ENCODE measurements at places on chromosomes 7 and 10.

DNA sequence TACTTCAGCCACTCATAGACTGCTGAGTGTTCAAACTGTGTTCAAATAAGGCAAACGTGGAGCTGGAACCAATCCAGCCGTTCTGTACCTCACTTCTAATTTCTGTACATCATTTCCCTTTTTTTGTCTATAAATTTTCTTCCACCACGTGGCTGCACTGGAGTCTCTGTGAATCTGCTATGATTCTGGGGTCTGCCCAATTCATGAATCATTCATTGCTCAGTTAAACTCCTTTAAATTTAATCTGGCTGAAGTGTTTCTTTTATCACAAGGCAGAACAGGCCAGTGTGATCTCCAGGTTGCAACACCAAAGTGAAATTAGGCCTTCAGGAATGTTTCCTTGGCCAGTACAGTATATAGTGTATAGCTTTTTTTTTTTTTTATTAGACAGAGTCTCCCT lies 53.5 kb downstream of the DNAJC12 start:
- no peak for DNase-seq

- no peak for DNase-seq
These were observed 174.4 kb upstream of the LYZL2 start for GRCh38 chr10:30803892-30804322.

DNA sequence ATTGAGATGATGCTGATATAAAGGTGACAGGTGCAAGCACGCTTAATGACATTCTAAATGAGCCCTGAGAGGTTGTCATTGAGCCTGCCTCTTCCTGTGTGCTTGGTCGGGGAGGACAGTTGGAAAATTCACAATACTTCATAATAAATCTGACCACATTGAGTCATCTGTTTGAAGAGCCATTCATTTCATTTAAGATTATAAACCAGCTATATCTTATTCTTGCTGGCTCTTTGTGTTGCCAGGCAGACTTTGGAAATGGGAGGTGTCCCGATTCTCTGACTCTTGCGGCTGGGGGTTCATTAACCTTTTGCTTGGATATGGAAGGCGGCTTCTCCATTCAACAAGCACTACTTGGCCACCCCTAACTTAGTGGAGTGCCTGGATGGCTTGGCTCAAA lies 198.2 kb downstream of the FANK1 start:
- DNase-seq, result no peak

DNA sequence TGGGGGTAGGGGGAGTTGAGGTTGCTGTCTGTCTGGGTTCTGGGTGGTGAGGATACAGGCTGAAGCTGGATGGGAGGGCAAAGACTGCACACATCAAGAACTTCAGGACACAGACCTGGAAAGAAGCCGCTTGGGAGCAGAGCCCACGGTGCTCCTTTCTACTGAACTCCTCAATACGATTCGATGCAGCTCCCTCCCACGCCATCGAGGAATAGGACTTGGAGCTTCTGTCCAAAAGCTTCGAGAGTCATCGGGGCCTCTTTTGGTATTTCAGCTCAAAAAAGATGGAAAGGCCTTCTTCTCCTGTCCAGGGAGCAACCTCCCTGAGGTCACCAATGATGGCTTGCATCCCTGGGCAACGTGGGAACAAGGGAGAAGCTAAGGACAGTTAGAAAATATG lies 407.1 kb upstream of the MGMT start:
- no peak for DNase-seq

GRCh38 chr7:103944230-103944900 lies 45.1 kb downstream of the RELN start:
- no peak for DNase-seq

GRCh38 chr7:44576228-44576627 lies 2.5 kb upstream of the DDX56 start:
- DNase-seq, result no peak

DNA sequence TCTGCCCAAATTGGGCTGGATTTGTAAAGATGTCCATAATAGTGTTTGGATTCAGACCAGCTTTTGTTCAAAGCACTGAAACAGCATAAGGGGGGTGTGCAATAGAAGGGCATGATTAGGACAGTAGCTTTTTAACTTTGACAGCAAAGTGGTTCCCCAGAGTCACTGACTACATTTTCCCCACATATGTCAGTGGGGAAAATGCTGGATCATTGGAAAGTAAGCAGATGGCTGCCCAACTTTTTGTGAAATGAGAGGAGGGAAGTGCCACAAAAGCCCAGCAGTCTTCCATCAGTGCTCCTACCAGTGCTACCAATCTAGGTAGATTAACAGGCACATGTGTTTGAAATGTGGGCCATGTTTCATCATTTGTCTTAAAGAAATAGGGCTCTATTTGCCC lies 162.8 kb downstream of the FZD1 start:
- DNase-seq, result no peak

DNA sequence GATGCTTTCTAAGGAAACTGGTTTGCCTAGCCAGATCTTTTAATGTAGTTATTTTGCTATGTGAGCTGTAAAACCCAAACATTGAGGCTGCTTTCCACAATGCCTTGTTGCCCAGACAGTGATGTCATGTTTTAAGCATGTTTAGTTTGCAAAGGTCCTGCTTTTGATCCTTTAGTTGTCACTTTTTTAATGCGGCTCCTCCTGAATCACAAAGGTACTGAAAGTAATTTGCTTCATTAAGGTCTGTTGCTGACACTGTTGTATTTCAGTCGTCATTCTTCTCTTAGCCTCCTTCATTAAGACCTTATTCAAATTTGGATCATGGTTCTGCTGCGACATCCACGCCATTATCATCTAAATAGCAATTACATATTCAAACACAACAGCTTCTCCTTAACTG lies 10.6 kb downstream of the RPA3 start:
- no peak for DNase-seq

DNA sequence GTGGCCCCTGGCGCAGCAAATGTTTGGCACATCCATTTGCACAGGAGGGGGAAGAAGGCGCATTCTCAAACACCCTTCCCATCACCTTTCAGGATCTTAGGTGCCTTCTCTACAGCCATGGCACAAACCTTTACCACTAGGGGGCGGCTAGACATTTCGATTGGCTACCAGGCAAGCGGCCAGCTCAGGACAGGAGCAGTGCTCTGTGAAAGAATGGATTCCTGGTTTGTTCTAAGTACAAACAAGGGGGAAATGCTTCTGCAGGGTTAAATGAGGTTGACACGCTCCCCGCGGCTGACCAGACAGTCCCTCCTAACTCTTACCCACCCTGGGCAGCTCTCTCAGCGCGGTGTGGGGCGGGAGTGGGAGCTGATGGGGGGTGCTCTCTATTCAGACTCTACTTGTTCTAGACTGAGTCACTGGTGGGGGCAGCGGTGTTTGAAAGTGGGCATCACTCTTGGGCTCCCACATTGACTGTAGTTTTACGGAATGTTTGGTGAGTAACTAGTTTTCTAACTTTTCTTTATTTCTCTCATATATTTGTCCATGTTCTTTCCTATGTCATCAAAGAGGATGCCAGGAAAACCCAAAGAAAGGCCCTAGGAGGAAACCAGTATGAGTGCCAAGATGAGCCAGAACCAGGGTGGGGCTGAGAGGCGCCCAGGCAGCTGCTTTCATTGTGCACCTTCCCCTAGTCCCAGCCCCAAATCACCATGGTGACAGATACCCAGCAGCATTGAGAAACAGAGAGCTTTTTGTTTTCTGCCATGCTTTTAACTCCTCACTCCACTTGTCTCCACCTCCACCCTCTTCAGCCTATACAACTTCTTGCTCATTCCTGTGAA lies 61.4 kb upstream of the GPR158 start:
- peak; percentile 62 for DNase-seq

DNA sequence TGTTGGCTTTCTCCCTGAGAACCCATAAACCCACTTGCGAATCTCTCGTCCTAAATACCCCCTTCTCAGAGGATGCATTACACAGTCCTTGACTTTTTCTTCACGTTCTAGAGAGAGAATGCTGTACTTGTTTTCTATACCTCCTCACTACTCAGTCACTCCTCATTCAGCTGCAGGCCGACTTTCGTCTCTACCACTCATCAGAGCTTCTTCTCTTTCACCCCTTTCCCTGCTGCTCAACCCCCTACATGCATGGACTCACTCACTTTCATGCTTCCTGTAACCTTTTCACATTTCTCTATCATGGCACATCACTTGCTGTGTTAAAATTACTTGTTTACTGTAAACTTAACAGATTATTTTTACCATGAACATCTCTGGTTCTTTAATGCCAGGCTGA lies 19.8 kb downstream of the MDFIC start:
- no peak for DNase-seq

- no peak for DNase-seq
These were observed 8.3 kb downstream of the ANKRD7 start for GRCh38 chr7:118232837-118233236.

GRCh38 chr10:99998889-99999288 lies 10.9 kb downstream of the DNMBP start:
- DNase-seq, result no peak

DNA sequence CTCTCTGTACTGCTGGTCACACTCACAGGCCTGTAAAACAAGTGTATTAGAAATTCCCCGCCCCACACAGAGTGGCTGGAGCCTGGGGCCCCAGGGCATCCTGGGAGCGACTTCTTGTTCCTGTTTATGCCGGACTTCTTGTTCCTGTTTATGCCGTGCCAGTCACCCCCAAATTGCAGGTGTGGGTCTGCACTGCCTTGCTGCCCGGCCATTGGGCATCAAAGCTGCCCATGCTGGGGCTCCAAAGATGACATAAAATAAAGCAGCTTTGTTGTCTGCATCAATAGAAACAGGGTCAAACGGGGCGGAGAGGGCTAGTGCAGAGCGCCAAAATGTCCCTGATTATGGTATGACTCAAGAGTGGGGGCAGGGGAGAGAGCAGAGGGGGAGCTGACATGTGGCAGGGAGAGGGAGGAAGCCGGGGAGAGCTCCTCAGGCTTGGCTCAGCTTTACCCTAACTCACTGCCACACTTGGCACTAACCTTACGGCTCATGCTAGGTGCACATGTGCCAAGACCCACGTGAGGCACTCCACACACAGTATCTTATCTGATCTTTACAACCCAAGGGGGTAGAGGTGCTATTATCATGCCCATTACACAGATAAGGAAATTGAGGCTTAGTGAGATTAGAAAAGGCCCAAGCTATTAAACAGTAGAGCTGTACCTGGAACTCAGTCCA lies 98.4 kb downstream of the PIP4K2A start:
- peak; percentile 46 for DNase-seq

- DNase-seq, result no peak
These were observed 22.9 kb upstream of the TCF7L2 start for GRCh38 chr10:112926906-112927688.

DNA sequence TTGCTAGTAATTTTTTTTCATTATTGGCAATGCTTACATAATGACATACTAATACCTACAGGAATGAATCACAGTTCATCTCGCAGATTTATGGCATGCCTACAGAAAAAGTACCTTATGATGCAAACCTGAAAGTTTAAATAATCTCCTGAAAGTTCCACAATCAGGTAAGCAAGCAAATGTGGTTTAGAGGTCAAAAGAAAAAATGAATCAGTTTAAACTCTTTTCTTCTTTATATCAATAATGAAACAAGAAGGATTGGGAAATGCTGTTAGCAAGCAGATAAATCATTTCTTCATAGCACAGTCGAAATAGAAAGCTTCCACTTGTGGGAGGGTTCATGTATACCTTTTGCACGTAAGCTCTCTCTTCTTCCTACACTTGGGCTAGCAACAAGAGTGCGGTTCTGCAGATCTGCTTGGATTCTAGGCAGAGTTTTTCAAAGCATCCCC lies 53.7 kb upstream of the MTPN start:
- peak; percentile 84 for DNase-seq

DNA sequence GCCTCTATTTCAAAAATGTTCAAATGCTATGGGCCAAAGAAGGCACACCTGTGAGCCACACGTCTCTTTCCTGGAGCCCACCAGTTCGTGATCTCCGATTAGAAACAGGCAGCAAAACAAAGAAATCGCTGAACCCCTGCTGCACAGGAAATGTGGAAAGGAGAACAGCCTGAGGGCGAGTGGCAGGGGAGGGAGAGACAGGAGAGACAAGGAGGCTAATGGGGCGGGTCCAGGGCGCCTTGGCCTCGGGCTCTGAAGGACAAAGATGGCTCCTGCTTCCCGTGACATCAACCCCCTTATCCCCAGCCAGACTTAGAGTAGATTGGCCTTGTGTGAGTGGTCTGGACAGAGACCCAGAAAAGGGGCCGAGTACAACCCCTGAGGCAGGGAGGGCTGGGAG lies 62.4 kb upstream of the DOCK1 start:
- no peak for DNase-seq

- no peak for DNase-seq
These were observed 25.9 kb downstream of the LRRC17 start for GRCh38 chr7:102938679-102939078.

DNA sequence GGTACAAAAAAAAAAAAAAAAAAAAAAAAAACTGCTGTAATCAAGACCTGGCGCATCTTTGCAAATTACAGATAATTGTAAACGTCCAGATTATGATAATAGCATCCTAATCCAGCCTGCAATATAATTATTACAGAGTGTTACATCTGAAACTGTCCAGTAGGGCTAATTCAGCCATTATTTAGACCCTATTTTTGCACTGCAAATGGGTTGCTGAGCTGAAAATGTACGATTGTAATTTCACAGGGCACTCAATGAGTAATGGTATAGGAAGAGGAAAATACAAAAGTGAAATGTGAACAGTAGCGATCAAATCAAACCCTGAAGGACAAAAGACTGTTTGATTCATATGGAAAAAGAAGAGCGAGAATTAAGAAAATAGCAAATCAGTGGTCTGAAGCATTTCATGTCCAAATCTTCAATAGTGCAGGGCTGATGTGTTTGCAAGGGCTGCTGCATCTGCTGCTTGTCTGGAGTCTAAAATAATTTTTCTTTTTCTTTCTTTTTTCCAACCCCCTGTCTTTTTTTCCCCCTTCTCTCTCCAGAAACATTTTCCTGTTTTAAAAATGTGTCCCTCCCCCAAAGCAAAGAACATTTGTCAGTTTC lies 8.9 kb downstream of the DLX6 start:
- no peak for DNase-seq

DNA sequence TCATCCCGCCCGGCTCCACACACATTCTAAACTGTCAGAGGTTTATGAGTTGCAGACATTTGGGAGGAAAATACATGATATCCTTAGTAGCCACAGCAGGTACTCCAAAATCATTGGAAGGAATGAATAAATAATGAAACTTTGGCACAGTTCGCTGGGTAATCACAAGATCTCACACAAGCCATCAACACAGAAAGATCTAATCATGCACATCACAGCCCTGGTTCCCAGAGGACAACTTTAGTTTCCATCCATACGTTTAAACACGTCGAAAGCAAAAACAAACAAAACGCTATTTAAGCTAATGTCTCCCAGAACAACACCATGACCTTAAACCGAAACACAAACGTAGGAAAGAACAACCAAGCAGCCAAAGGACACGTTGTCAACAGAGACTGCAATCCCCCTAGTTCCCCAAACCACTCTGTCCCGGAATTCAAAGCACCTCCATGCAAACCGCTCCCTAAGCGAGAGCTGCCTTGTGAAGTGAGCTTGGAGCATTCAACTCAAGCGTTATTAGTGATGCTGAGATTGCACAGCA lies 12.3 kb downstream of the SVIL start:
- no peak for DNase-seq

GRCh38 chr10:77974396-77975074 lies 48.0 kb upstream of the DLG5 start:
- DNase-seq, result no peak
